ENCODE measurements at places on chromosomes 1 and 21.
A peak's percentile ranks its signal among the peaks of the same experiment; 100 is the strongest.

DNA sequence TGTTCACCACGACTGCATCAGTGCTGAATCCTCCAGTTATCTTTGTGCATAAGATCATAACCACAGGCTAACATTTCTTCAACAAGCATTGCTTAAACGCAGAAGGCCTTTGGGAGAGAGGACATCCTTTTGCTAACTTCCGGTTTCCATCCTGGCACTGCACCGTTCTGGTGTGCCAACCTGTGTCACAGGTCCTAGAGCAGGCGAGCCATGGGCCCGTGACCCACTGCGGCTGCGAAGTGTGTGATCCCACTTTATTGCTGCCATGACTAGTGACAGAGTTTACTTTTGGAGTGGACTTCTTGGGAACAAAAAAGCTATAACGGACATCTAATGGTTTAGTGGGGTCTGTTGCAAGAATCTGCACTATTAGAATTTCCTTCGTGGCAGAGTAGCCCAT lies 42.9 kb downstream of the ADAMTS5 start:
- no peak for DNase-seq

DNA sequence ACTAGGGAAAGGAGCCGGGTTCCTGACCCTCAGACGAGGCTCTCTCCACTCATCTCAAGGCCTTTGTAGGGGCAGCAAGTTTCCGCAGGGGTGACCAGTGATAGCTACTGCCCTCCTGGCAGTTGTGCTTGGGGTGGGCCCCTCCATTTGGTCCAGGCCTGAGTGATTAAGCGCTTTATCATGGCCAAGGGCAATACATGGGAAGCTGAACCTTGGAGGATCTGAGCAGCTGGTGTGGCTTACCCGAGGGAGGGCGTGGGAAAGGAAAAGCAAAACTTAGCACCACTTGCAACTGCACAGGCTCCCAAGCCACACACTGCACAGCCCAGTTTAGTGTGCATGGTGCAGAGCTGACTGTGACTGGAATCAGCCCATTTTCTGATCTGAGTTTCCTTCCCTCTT lies 47.8 kb downstream of the GADD45A start:
- DNase-seq: no peak

- DNase-seq: peak; percentile 63
These were observed 30.6 kb downstream of the OMA1 start for GRCh38 chr1:58515794-58516401.

GRCh38 chr1:243267471-243267880 lies 11.6 kb downstream of the SDCCAG8 start:
- no peak for DNase-seq

- no peak for DNase-seq
These were observed 33.1 kb downstream of the CNST start for GRCh38 chr1:246599315-246599714.

DNA sequence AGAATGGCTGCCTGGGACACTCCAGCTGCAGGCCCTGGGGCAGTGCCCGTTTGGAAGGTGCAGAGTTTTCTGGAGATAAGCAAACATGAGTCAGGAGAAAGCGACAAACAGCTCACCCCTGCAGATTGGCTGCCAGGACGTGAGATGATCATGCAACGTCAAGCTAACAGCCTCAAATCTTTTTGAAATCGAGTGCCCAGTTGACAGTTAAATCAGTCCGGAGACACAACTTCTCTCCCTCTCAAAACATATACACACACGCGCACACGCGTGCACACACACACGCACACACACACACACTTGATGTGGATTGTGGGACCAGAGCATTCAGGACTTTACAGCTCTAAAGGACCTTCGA lies 49.4 kb downstream of the TENT5C start:
- DNase-seq: no peak

- DNase-seq: no peak
These were observed 107.6 kb downstream of the CCDC185 start for GRCh38 chr1:223500560-223501425.

DNA sequence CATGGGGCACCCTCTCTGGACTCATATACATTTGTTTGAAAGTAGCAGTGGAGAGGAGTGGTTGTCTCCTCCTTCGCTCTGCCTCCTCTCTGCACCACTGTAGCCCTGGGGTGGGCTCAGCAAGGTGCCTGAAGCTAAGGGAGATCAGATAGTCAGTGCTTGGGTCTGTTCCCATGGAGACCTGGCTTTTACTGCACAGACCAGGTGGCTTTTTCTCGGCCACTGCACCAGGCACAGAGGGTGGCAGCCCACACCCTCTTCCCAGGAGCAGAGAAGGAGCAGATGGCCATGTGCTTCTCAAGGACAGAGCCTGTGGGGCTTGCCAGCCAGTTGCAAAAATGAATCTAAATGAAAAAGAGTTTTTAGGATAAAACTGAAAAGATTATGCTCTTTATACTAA lies 123.4 kb upstream of the KCNK1 start:
- no peak for DNase-seq

DNA sequence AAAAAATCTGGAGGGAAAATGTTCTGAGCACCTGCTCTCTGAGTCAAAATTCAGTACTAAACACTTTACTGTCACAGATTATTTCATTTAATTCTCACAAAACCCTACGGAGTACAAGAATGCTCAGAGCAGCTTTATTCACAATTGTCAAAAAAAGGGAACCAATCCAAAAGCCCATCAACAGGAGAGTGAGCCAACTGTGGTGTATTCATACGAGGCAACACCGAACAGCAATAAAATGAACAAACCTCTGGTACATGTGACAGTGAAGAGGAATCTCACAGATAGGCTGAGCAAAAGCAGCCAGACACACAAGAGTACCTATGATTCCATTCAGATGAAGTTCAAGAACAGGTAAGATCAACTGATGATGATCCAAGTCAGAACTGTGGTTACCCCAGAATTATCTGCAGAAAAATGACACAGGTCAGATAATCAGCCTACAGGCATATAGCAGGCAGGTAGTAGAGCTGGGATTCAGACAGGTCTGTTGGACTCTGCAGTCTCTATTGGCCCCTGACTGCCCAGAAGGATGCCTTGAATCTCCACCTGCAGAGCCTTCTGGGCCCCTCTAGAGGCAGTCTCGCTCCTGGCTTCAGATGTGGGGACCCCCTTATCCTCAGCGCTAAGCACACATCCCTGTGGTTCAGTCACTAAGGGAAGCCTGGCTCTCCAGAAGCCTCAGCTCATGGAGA lies 19.2 kb downstream of the SLC9A1 start:
- no peak for DNase-seq

DNA sequence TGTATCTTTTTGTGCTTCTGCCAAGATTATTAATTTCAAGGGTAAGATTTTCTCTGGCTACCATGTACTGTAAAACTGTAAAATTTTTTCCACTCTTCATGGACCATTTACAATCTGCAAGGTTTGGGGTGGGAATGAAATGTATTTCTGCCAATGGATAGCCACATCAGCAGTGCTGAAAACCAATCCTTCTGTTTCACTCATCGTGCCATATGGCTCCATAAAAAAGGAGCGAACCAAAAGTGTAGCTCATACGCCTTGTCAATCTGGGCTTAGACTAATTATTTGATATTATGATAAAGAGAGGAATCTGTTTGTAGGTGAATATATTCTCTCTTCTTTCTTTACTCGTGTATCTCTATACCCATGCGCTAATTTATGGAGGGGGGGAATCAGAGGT lies 3.0 kb upstream of the SLC44A5 start:
- DNase-seq: no peak

DNA sequence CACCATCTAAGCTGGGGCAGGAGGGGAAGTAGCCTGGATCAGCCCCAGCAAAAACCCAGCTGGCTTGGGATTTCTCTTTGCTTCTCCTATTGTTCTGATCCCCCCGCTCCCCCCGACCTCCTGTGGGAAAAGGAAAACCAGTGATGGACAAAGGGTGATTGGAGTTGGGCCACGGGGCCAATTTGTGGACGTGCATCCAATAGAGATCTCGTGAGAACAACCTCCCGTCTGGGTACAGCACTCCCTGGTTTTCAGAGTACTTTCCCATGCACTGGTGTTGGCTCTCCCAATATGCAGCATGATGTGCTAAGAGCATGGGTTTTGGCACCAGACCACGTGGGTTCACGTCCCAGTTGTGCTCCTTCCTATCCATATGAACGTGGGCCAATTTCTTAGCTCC lies 9.0 kb downstream of the BLACAT1 start:
- no peak for DNase-seq

DNA sequence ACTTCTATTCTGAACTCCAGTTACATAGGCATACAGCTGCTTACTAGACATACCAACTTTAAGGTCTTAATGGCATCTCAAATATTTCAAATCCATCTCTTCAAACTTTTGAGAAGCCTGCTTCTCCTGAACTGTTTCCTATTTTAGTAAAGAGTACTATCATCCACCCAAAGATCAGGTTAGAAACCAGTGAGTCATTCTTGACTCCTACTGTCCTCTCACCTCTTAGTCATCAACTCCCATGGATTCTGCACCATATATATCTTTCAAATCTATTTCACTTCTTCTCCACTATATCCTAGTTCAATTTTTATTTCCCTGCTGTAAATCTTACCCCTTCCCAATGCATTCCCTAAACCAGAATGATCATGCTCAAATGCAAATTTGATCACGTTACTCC lies 18.1 kb upstream of the BEND5 start:
- DNase-seq: no peak

- DNase-seq: no peak
These were observed 4.8 kb upstream of the ST6GALNAC5 start for GRCh38 chr1:76862447-76862846.

GRCh38 chr1:34296059-34296458 lies 119.4 kb downstream of the C1orf94 start:
- no peak for DNase-seq

DNA sequence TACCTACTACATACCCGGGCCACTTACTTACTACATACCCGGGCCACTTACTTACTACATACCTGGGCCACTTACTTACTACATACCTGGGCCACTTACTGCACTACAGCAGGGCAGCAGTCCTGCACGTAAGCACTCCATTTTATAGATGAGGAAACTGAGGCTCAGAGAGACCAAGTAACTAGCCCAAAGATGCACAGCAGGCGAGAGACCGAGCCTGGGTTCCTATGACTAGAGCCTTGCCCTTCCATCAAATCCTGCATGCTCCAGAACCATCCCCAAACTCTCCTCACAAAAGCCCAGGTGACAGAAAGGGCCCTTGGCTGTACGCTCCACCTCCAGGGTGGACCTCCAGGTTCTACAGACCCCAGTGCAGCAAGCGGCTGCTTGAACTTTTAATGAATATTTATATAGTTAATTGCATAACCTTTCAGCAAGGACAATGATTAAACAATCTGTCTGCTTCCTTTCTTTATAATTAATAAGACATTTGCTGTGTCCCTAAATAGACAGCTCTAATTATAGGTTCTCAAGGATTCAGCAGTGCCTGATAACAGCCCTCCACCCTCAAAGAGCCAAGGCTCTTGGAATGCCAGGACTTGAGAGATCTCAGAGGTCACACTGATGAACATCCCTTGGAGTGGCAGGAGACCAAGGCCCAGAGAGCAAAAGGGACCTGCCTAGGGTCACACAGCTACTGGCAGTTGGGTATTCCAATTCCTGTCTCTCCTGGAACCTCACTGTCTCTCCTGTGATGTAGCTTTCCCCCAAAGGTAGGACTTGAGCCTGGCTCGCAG lies 43.4 kb downstream of the LRP8 start:
- DNase-seq: no peak

- no peak for DNase-seq
These were observed 75.2 kb downstream of the MPZL1 start for GRCh38 chr1:167797015-167797414.

GRCh38 chr1:107147843-107148242 lies 7.0 kb downstream of the NTNG1 start:
- DNase-seq: no peak

- no peak for DNase-seq
These were observed 22.9 kb upstream of the PLA2G5 start for GRCh38 chr1:20047096-20047495.

GRCh38 chr1:56437959-56438358 lies 141.4 kb downstream of the PLPP3 start:
- DNase-seq: no peak

DNA sequence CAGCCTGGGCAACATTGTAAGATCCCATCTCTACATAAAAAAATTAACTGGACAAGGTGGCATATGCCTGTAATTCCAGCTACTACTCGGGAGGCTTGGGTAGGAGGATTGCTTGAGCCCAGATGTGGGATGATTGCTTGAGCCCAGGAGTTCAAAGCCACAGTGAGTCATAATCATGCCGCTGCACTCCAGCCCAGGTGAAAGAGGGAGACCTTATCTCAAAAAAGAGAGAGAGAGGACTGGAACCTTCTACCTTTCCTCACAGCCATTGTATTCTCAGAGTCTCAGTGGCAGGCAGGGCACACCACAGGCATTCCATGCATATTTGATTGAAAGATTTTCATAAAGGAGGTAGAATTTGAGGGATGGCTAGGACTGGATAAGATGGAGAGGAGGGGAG lies 78.4 kb downstream of the KIF14 start:
- DNase-seq: no peak

- no peak for DNase-seq
These were observed 7.8 kb upstream of the TMEM222 start for GRCh38 chr1:27314169-27314568.

DNA sequence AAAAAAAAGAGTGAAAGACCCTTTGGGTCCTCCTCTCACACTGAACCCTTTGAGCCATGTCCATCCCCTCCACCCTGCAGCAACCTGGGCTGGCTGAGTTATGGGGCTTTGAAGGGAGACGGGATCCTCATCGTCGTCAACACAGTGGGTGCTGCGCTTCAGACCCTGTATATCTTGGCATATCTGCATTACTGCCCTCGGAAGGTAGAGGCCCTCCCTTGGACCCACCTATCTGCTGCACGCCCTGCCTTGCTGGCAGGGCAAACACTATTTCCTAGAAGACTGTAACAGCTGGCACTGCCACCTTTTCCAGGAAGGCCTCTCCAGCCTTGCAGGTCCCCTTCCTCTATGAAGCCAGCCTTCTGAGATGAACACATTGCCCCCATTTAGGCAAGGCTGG lies 1.1 kb downstream of the SLC50A1 start:
- DNase-seq: no peak

GRCh38 chr21:43600642-43601402 lies 58.5 kb downstream of the HSF2BP start:
- no peak for DNase-seq

DNA sequence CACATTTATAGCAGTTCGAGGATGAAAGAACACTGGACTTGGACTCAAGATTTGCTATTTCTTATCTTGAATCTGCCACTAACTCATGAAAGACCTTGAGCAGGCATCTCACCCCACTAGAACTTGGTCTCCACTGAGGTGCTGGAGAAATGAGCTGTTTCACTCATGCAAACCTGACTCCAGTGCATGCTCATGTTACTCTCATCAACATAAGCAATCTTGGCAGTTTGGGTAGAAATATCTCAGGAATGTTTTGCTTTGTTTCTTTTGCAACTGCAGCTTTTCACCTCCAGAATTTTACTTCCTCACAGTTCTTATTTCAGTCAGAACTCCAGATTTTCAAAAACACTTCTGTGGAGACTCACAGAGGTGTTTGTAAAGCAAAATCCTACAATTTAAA lies 46.2 kb upstream of the DAB1 start:
- no peak for DNase-seq

DNA sequence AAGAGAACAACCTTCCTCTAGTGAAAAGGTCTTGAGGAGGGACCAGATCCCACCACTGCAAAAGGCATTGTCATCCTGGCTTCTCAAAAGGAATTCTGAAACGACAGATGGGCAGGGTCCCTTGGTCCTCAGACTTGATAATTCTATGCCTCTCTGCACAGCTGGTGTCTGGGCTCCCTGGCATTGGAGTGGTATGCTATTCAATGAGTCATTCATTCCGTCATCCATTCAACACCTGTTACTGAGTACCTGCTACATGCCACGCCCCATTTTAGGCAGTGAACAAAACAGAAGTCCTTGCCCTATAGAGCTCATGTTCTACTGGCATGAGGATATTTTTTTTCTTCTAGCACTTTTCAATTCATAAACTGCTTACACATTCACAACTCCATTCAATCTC lies 45.8 kb upstream of the HMGB4 start:
- no peak for DNase-seq

- no peak for DNase-seq
These were observed 334.5 kb downstream of the NUF2 start for GRCh38 chr1:163656095-163656759.

Measured in hippocampal formation (tissue), 2 donors.